ENCODE measurements at places on chromosomes 11 and 22. TPM values are rescaled to one million over a fixed set of nuclear protein-coding genes. Genes with fewer than 3 reads are reported as not detected.

DNA sequence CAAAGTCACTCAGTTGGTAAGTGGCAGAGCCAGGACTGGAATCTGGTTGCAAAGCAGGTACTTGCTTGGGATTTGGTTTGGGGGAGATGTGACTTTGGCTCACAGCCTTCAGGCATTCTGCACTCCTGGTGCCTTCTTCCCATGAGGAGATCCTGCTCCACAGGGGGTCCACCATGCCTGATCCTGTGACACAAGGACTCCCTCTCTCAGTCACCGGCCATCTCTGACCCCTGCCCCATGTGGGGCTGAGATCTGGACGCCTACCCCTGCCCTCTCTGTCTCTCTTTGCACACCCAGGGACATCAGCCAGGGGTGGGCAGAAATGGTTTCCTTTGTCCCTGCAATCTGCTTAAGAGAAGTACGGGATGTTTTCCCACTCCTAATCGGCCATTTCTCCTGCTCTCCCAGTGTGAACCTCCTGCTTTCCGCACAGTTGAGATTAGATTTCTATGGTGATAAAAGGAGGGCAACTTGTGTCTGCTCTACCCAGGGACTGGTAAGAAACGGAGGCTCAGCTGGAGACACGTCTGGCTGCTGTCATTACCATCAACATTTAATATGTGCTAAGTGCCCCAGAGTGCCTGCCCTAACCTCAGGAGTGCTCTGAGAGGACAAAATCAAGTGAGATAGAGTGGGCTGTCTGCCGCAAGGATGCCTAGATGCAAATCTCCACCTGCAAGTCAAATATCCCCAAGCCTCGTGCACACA lies 11.1 kb upstream of the FXYD6 start:
- DNase-seq, result no peak
- H3K4me3 ChIP-seq, result no peak overlapping the region
- H3K27ac ChIP-seq, result no peak overlapping the region
- no peaks in the 10 kb centered on the region for H3K36me3 ChIP-seq
- H3K4me1 ChIP-seq, result no peaks in the 10 kb centered on the region
- H3K27me3 ChIP-seq, result peaks cover 33% of the 10 kb centered on the region

DNA sequence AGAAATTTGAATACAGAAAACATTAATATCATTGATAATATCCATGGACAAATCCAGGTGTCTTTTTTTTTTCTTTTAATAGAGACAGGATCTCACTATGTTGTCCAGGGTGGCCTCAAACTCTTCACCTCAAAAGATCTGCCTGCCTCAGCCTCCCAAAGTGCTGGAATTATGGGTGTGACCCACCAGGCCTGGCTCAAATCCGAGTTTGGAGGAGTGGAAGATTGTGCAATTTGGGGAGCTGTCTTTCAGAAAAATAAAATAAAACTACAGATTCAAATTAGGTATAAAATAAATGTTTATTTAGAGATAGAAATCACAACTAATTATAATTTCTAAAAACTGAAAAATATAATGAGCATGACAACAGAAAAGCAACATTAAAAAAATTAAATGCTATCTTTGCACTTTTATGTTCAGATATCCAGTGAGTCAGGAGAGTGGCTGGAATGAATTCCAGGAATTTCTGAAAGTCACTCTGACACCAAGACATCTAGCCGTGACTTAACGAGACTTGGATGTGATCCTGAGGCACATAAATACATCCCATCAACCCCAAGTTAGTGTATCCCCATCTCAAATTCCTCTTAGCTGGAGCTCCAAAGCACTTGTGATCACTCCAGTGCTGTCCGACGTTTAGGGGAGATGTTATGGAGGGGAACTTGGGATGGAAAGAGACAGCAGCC lies 128.6 kb upstream of the THY1 start:
- no peaks in the 10 kb centered on the region for H3K36me3 ChIP-seq
- peaks cover 2% of the 10 kb centered on the region for H3K27me3 ChIP-seq
- H3K27ac ChIP-seq, result no peak overlapping the region
- H3K4me3 ChIP-seq, result no peak overlapping the region
- DNase-seq, result no peak
- H3K4me1 ChIP-seq, result no peaks in the 10 kb centered on the region

DNA sequence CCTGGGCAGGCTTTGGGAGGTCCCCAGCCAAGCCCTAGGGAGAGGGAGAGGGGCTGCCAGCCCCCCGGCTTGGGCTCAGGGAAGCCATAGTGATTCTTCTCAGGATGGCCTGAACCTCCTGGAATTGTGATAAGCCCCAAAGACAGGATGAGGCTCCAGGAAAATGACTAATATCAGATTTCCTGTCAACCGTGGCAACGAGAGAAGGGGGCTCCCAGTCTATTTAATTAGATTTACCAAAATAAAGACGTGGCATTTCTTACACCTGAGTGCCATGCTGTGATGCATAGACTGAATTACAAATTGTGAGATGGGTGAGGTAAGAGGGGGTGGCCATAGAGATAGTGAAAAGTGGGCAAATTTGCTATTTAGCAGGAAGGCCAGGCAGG lies 20.4 kb downstream of the SERPINH1 start:
- DNase-seq, result no peak
- peak overlapping the region; percentile 19 for H3K27ac ChIP-seq
- peak overlapping the region; percentile 39 for H3K4me3 ChIP-seq
- H3K4me1 ChIP-seq, result peaks cover 10% of the 10 kb centered on the region

Gene CCDC87
- 0.29 TPM for total RNA-seq

Gene CDON
- total RNA-seq, result 1.8 TPM
